Stimulated activated CD8-positive, alpha-beta memory T cell treated with anti-CD3 and anti-CD28 coated beads, Interleukin-15, amount 100 ng/mL, for 4 hours (primary cell): ENCODE measurements at places on chromosomes 1 and 21.

DNA sequence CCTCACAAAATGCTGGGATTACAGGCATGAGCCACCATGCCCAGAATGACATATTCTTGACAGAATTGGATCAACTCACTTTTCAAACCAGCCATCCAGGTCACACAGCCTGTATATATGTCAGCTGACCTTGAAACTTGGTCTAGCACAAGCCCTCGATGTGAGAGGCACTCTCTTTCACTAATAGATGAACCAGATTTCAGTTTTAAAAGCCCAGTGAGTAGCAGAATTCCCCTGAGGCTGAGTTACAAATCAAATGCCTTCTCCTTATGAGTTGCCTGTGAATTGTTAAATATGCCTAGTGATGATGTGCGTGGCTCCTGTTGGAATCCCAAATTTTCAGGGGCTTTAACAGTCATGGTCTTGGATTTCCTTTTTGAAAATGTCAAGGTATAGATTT lies 88.7 kb downstream of the CD247 start:
- no peak for DNase-seq

DNA sequence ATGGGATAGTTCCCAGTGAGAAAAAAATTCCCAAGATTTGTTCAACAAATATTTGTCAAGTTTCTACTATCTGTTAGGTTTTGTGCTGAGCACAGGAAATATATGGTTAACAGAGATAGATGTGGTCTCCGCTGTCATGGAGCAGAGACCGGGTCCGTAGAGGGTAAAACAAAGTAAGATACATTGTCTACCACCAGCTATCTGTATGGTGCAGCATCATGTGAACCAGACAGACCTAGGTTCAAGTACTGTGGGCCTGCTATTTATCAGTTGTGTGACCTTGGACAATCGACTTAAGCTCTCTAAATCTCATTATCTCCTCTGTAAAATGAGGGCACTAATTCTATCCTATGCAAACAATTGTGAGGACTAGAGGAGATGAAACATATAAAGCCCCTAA lies 109.8 kb downstream of the DUSP10 start:
- DNase-seq = no peak

DNA sequence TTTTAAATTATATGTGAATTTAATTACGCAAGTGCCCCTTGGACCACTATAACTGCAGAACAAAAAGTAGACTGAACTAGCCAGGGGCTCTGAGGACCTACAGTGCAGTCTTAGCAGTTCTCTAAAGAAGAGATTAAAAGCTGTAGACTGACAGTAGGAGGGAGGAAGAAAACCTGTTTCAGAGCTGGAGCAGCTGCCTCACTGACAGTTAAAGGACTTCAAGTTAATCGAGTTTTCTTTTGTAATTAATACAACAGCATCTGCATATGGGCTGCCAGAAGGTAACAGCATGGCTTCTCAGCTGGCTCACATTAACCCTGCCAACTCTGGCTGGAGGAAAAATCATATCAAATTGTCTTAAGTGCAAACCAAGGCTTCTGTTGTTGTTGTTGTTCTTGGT lies 19.9 kb downstream of the DSTYK start:
- no peak for DNase-seq

DNA sequence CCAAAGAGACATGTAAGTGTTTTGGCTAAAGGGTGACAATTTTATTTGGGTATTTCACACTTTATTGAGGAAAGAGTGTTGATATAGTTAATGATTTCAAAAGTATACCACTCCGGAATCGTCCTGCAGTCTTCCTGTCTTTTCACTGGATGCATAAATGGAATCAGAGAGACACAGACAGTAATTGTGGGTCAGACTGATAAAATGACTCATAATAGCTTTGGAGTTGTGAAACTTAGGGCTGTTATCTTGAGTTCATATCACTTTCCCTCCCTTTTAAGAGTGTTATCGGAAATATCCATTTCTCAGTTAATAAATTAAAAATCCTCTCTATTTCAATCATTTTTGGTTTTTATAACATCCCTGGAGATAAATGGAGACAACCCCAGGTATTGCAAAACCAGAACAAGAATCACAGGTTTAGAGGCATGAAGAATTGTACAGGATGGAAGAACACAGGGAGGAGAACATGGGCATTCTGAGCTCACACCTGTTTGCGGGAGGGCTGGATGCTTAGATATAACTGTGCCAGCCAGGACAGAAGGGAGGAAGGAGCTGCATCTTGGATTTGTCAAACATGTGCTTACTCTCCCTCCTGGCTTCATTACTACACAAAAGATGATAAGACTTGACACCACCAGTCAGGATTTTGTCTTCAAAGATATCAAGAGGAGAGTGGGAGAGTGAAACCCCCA lies 185.4 kb downstream of the LMO4 start:
- DNase-seq = no peak

DNA sequence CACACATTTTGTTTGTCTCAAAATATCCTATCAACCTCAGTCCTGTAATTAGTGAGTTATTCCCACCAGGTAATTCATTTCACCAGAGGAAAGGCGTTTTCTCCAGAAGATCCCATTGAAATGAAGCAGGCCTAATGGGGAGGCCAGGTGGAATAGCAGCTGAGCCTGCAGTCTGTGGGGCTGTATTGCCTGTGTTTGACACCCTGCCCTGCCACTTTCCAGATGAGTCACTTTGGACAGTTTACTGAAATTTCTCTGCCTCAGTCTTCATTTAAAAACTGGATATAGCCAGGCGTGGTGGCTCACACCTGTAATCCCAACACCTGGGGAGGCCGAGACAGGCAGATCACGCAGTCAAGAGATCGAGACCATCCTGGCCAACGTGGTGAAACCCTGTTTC lies 78.1 kb upstream of the PPP2R5A start:
- no peak for DNase-seq

DNA sequence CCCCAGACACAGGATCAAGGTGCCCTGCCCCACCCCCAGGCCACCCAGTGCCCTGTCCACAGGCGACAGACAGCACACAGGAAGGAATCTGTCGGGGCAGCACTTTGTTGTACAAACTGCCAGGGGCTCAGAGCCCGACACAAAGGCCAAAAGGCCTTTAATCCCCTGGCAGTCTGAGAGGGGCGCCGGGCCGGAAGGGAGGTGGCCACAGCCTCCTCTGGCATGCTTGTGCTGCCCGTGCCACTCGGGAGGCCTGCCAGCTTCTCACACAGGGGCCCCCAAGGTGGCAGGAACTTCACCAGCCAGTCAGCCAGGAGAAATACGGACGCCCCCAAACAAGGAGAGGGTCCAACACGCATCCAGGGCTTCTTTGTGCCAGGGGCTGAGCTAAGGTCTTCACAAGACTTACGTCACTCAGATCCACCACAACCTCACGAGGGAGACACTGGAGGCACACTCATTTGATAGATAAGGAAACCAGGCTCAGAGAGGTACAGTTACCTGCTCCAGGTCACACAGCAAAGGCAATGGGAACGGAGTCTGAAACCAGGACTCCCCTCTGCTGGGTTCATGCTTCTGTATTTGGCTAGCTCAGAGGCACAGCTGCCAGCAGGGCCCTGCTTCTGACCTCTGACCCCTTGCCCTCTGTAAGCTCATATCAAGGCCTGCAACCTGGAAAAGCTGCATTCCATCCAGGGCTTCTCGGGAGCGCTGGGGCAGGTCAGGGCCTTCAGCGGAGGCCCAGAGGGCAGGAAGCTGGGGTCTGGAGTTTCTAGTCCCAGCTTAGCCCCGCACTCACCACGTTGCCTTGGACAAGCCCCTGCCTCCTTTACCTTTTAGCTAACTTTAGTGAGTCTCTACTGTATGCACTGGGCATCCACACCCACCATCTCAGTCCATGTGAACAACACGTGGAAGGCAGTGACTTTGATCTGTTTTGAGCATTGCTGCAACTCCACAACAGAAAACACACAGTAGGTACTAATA lies 34.8 kb downstream of the HSPG2 start:
- no peak for DNase-seq

DNA sequence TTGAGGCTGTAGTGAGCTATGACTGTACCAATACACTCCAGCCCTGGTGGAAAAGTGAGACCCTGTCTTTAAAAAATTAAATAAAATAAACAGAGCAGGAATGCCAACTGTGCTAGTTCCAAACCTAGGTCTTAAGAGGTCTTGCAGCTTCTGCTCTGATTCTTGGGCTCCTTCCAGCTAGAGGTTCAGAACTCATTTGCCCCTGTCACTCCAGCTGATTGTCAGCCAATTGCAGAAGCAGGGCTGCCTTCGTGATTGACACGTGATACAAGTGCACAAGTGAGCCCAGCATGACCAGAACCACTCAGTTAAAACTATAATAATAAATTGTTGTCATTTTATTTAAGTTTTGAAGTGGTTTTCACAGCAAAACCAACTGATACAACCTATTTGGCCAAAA lies 298.4 kb downstream of the USP25 start:
- DNase-seq = no peak

DNA sequence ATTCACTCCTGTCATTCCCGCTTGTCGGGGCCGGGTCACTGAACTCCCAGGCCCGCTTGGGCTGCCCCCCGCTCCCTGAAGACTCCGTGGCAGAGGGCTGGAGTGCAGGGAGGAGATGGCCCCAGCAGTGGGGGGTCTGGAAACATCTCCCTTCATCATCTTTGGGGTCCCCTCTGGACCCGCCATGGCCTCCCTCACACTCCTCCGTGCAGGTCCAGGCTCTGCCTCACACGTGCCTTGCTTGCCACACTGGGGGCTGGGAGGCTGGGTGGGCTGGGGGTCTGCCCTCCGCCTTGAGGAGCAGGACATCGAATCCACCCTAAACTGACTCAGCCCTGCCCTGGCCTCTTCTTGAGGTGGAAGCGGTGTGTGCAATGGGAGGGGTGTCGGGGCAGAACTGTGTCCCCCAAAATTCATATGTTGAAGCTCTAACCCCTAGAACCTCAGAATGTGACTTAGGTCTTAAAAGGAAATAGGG lies 35.2 kb downstream of the POFUT2 start:
- no peak for DNase-seq

DNA sequence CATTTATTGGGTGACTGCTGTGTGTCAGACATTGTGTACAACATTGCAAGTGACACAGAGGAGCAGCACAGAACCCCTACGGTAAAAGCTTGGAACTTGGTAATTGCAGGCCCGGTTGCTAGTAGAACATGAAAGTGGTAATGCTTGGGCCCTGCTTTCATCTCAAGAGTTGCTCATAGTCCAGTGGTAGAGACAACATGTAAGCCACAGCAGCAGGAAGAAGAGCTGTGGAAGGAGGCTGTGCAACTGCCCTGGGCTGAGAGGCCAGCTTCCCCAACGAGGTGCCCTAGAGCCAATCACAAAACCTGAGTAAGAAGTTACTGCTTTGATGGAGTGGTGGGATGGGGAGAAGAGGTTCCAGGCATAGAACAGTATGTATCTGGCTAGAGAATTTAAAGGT lies 18.4 kb downstream of the CNIH4 start:
- DNase-seq = no peak

DNA sequence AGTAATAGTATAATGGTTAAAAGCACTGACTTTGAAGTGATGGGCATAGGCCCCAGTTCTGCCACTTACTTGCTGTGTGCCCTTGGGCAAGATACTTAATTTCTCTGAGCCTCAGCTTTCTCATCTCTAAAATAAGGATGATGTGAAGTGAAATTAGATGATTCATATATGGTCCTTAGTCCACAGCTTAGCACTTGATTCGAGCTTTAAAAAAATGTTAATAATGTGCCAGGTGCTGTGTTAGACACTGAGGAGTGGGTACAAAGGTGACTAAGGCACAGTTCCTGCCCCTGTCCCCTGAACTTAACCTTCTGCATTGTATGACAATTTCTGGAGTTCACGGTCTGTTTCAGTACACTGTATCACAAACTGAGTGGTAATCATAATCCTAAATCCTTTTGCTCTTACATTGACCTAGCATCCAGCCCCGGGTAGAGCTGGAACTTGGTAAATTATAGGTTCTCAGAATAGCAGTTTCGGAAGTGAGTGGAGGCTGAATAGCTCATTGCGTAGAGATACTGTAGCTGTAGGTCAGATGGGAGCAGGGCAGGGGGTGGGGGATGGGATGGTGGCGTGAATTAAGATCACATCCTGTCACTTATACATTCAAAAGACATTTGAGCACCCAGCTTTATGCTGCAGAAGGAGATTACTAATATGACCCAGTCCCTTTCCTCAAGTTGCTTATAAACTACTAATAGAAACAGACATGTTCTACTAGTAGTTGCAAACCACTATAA lies 1.5 kb downstream of the ZNF691 start:
- no peak for DNase-seq

DNA sequence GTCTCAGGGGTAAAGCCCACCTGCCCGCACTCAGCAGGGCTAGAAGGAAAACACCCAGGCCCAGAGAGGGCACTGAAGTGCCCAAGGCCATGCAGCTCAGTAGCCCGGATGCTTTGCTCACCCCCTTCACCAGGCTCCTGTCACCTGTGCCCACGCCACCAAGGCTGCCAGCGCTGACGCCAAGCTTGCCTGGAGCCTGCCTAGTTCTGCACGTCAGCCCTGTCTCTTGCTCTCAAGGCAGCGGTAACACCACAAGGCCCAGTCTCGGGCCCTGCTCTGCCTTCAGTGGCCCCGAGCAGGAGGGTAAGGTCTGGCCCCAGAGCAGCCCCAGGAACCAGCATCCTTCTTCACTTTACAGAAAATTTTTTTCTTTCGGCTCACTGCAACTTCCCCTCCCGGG lies 7.7 kb downstream of the TMEM63A start:
- DNase-seq = no peak

DNA sequence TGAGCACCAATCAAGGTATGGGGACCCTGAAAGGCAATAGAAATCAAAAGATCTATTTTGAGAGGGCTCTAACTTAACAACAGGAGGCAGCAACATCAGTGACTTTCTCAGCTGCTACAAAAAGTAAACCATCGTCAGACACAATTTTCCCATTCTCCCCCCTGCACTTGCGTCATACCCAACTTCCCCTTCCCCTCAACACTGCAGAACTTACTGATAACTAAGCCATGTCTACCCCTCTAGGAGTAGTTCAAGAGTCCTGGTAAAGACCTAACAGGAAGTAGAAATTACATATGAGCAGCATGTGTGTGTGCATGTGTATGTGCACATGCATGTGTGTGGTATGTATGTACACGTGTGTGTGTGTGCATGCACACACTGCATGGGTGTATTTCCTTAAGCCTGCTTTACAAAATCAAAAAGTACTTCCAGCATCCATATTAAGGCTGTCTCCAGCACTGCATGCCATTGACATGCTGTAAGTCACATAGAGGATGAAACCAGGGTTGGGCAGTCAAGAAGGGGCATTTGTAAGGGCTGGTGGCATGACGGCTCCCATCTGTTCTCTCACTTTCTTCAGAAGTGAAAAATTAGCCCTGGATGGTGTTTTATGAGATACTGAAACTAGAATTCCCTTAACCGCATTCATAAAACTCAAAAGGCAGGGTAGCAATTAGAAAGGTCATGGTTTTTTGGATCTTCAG lies 460.1 kb upstream of the RUNX1 start:
- no peak for DNase-seq
